Heart left ventricle (tissue), 16 donors: ENCODE measurements at places on chromosomes 4 and X. TPM values are rescaled to one million over a fixed set of nuclear protein-coding genes. Genes with fewer than 3 reads are reported as not detected.

Gene PRPS1
- total RNA-seq: 32.0 TPM

Gene SPANXN3
- total RNA-seq: not detected

DNA sequence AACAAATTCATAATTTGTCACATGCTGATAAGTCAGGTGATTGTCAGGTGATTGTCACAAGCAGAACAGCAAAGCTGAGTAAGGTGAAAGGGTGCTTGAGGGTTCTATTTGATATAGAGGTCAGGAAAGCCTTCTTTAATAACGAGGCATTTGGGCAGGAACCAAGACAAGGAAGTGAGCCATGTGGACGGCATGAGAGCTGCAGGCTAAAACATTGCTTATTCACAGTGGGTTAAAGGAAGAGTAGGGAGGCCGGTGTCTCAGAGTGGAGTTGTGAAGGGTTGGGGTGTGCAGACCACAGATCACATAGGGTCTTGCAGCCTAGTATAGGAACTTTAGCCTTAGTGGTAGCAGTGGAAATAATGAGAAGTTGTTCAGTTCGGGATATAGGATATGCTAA is 31.3 kb upstream of the CYP2U1 start:
- DNase-seq: no peak

DNA sequence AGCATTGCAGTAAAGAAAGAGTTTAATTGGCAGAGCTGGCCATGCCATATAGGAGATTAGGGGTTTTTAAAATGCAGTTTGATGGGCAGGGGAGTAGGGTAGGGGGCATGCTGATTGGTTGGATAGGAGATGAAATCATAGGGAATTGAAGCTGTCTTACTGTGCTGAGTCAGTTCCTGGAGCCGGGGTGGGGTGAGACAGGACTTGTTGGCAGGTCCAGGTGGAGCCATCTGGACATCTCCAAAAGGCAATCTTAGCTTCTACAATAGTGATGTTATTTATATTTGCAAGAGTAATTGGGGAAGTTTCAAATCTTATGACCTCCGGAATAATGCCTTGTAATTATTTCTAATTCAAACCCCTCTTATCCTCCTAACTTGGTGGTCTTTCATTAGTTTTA is 32.4 kb upstream of the PGM2 start:
- DNase-seq: no peak

Gene CXorf58
- total RNA-seq: not detected

- peak; percentile 4 for DNase-seq
These were observed 50.9 kb upstream of the ADRA2C start for GRCh38 chr4:3715061-3715854.

Gene TEX11
- not detected for total RNA-seq

Gene RTL3
- 0.23 TPM for total RNA-seq

Gene SMIM20
- 29.1 TPM for total RNA-seq

- DNase-seq: no peak
These were observed 44.8 kb downstream of the PDS5A start for GRCh38 chr4:39932776-39933402.

- DNase-seq: no peak
These were observed 2.0 kb downstream of the TRAPPC2 start for GRCh38 chrX:13732246-13733067.

- DNase-seq: no peak
These were observed 35.3 kb downstream of the NALF2 start for GRCh38 chrX:69539437-69539836.

DNA sequence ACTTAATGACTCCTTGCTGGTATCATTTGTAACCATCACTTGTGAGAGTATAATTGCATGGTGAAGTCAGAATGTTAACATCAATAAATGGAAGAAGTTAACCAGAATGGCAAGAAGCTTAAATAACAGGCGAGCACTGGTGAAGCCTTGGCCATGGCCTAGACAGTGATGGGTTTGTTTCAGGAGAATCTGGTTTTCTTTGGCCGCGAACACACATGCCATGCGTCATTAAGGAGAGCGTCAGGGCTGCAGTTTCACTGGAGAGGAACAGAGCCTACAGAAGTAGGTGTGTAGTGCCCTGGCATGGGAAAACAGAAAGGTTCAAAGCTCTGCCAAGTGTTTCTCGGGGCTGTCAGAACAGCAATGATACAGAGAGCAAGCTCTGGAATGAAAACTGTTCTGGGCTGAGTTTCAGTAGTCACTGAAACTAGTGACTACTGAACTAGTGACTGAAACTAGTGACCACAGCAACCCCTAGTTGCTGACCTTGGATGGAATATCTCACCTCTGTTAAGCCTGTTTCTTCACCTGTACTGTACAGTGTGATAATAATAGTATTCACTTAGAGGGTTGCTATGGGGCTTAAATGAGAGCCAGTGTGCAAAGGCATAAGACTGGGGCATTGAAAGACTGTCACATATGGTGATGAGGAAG is 93.8 kb downstream of the C4orf51 start:
- DNase-seq: no peak

Gene IL13RA1
- 31.8 TPM for total RNA-seq
